Stimulated activated CD4-positive, alpha-beta T cell treated with anti-CD3 and anti-CD28 coated beads, Interleukin-4, amount 100 ng/mL, for 24 hours (primary cell): ENCODE measurements at places on chromosomes 7 and 10.

DNA sequence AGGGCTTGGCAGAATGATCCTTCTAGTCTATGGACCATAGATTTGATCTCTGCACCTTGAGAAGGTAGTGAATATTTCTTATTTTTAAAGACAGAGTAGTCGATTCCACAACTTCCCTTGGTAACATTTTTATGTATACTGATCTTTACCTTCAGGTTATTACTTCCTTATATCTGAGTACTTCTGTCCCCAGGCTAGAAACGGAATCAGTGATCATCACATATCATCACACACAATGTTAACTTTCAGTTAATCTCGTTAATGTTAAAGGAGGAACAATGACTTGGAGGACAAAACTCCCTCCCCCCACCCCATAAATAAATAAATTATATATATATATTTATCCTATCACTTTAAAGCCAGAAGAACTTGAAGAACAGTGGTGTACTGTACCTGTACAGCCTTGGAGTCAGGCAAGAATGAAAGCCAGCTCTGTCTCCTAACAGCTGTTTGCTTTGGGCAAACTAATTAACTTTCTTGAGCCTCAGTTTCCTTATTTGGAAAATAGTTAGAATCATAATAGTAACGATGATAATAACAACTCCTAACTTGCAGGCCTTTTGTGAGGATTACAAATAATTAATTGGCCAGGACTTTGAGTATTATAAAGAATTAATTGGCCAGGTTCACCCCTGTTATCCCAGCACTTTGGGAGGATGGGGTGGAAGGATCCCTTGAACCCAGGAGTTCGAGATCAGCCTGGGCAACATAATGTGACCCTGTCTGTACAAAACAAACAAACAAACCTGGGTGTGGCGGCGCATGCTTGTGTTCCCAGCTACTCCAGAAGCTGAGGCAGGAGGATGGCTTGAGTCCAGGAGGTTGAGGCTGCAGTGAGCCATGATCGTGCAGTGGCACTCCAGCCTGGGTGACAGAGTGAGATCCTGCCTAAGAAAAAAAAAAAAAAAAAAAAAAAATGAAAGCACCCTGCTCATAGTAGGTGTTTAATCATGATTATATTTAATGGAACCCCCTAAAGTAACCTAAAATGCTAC, 63.5 kb downstream of the SAMD9 start:
- DNase-seq: no peak

GRCh38 chr7:71198887-71199286, 66.9 kb downstream of the GALNT17 start:
- no peak for DNase-seq

DNA sequence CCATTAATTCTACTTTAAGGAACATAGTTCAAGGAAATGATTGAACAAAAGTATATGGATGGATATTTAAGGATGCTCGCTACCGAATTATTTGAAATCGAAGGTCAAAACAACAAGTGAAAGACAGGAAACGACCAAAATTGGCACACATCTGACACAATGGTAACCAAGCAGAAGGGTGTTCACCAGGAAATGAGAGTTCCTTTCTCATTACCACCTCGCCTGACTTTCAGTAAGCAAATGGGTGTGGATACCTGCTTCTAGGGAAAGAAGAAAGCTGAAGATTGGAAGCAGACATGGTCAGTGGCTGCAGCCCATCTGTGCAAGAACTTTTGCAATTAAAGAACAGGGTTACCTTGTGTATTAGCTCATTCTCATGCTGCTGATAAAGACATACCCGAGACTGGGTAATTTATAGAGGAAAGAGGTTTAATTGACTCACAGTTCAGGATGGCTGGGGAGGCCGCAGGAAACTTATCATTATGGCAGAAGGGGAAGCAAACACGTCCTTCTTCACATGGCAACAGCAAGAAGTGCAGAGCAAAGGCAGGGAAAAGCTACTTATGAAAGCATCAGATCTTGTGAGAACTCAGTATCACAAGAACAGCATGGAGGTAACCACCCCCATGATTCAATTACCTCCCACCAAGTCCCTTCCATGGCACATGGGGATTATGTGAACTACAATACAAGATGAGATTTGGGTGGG, 6.2 kb upstream of the TMEM273 start:
- no peak for DNase-seq

DNA sequence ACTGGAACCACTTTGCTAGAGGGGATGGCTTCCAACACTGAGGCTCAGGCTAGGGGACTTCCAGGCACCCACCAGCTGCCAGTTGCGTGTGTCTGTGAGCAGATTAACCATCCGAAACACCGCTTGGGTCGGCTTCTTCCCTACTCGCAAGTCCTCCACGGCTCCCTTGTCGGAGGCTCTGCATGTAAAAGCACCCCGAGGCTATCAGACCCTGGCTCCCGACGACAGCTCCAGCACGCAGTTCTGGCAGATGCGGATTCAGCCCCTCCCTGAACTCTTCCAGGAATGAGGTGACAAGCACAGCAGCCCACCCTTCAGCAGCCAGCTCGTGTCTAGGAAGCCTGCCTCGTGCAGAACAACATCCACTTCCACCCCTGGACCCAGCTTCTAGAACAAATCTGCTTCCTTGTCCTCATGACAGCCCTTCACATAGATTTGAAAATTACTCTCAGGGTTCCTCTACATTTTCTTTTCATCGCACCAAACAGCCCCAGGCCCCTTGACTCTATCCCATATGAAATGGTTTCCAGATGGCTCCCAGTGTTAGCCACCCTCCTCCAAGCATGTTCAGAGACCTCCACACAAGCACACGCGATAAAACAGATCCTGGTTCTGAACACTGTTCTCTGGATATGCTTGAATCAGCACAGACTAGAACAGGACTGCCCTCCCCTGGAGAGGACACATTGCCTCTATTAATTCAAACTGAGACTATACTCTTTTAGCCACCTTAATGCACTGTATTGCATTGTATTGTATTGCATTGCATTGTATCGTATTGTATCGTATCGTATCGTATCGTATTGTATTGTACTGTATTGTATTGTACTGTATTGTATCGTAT, 44.6 kb downstream of the SLIT1 start:
- no peak for DNase-seq

- DNase-seq: no peak
Measured at GRCh38 chr7:114944745-114945625, 23.1 kb downstream of the MDFIC start.

DNA sequence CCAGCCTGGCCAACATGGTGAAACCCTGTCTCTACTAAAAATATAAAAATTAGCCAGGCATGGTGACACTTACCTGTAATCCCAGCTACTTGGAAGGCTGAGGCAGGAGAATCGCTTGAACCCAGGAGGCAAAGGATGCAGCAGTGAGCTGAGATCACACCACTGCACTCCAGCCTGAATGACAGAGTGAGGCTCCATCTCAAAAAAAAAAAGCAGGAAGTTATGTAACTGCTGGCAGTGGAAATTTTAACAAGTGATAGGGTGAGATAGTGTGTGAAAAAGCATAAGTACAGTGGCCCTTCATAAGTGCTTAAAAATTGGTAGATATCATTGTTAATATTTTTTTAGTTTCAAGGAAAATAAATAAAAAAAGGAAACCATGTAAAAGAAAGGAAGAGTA, 12.3 kb downstream of the AKR1C3 start:
- no peak for DNase-seq

GRCh38 chr10:61455656-61456055, 2.5 kb upstream of the TMEM26 start:
- no peak for DNase-seq

GRCh38 chr7:31171216-31171785, 119.2 kb downstream of the ADCYAP1R1 start:
- DNase-seq: no peak

GRCh38 chr10:34305189-34305588, 509.9 kb downstream of the PARD3 start:
- DNase-seq: no peak

- no peak for DNase-seq
Measured at GRCh38 chr7:47580811-47581331, 1.0 kb downstream of the TNS3 start.

GRCh38 chr10:1734288-1734687, 3.0 kb downstream of the ADARB2 start:
- no peak for DNase-seq

DNA sequence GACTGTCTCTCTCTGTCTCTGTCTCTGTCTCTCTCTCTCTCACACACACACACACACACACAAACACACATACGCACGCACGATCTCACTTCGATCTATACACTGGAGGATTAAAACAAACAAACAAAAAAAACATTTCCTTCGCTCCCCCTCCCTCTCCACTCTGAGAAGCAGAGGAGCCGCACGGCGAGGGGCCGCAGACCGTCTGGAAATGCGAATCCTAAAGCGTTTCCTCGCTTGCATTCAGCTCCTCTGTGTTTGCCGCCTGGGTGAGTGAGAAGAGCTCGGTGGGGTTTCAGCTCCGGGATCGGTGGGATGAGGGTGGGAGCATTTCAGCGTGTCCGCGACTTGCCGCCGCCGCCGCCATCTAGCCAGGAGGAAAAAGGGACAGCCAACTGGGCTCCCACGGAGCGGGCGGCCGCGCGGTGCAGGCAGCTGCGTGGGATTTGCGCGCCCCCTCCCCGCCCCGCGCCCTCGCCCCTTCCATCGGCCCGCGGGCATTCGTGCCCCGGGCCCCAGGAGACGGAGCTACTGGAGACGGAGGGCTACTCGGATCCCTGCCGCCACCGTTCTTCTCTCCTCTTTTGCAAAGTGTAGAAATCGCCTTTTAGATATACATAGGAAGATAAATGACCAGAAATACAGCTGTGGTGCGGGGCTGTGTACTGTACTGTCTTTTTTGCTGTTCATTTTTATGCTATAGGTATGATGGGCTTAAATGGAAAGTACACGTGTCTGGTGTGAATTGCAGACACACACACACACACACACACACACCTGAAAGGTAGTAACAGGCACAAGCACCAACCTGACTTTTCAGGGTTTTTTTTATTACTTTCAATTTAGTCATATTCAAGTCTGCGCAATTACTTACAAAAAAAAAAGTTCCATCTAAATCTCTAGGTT, 581 bp downstream of the PTPRZ1 start:
- no peak for DNase-seq

- no peak for DNase-seq
Measured at GRCh38 chr7:1667566-1668395, 2.3 kb upstream of the ELFN1 start.
